Psoas muscle (tissue), 8 donors: ENCODE measurements at places on chromosomes 5 and 9. TPM values are rescaled to one million over a fixed set of nuclear protein-coding genes. Genes with fewer than 3 reads are reported as not detected.

- DNase-seq, result no peak
- H3K27ac ChIP-seq, result no peak overlapping the region
- H3K4me3 ChIP-seq, result no peak overlapping the region
- no peaks in the 10 kb centered on the region for H3K27me3 ChIP-seq
- H3K36me3 ChIP-seq, result no peaks in the 10 kb centered on the region
Observed at GRCh38 chr5:68122439-68123328, 92.9 kb upstream of the PIK3R1 start.

DNA sequence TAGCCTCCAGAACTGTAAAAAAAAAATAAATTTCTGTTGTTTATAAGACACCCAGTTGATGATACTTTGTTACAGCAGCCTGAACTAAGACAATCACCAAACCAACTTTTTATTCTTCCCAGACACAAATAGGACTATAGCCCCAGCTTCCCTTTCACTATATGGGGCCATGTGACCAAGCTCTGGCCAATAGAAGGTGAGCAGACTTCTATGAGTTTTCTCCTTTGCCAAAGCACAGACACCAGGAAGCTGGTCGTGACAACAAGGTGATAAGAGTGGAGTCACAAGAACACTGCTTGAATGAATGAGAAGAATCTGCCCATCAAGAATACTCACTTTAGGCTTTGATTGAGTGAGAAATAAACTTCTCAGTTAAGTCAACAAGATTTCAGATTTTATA is 217.7 kb downstream of the DEPDC1B start:
- H3K4me3 ChIP-seq, result no peak overlapping the region
- no peaks in the 10 kb centered on the region for H3K36me3 ChIP-seq
- H3K4me1 ChIP-seq, result no peaks in the 10 kb centered on the region
- no peak for DNase-seq
- no peaks in the 10 kb centered on the region for H3K27me3 ChIP-seq
- H3K27ac ChIP-seq, result no peak overlapping the region

DNA sequence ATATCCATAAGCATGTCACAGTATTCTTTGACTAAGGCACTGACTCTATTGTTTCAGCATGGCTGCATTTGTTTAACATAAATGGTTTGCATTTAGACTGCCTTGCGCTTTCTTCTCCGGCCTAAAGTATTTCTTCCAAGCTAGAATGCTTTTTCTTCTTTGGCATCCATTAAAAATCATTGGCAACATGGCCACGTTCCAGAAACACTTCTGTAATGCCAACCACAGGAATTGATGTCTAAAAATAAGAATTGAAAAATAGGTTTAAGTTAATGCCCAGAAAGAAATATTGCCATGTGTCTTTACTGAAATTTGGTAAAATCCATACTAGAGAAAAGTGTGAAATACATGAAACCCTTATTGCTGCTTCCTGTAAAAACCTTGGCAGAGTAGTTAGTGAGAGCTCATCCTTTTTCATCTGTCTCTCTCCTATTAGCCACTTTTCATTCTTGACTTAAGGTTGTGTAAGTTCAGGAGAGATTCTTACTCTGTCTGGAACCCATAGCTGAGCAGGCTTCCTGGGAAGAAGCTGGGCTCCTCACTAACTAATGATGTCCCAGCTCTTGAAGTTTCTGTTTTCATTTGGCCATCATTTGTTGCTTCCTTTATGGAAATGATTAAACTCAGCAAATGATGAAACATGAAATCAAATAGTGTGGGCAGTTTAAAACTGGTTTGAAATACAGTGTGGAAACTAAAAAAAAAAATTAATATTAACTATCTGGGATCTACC is 58.2 kb upstream of the RPS23 start:
- DNase-seq, result no peak
- H3K4me1 ChIP-seq, result peaks cover 36% of the 10 kb centered on the region
- peak overlapping the region; percentile 92 for H3K27ac ChIP-seq
- no peaks in the 10 kb centered on the region for H3K27me3 ChIP-seq

DNA sequence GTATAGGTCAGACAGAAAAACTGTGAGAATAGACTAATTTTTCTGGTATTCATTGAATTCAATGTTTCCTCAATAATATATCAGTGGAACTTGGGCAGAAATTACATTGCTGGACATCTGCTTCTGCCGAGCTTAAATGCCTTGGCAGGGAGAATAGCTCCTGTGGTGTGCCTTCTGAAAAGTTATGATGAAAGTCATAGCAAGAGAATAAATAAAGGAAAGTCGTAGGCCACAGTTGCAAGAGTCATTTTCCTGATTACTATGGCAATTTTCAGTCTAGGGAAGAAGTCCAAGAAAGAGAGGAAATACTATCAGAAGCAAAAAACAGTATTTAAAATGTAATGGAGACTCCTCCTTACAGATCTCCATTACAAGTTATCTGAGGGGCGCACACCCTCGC is 1596.1 kb upstream of the WWC1 start:
- no peaks in the 10 kb centered on the region for H3K4me1 ChIP-seq
- no peak overlapping the region for H3K27ac ChIP-seq
- H3K27me3 ChIP-seq, result no peaks in the 10 kb centered on the region
- no peak overlapping the region for H3K4me3 ChIP-seq
- no peak for DNase-seq
- no peaks in the 10 kb centered on the region for H3K36me3 ChIP-seq

- no peaks in the 10 kb centered on the region for H3K36me3 ChIP-seq
- peaks cover 13% of the 10 kb centered on the region for H3K27me3 ChIP-seq
- H3K4me1 ChIP-seq, result no peaks in the 10 kb centered on the region
- no peak overlapping the region for H3K27ac ChIP-seq
Observed at GRCh38 chr9:134785325-134786108, 95.1 kb upstream of the FCN2 start.

Gene ZDHHC11B
- total RNA-seq, result 0.99 TPM
